Hepatocyte (in vitro differentiated cells): ENCODE measurements at places on chromosomes 4 and X. TPM values are rescaled to one million over a fixed set of nuclear protein-coding genes. Genes with fewer than 3 reads are reported as not detected.
A peak's percentile ranks its signal among the peaks of the same experiment; 100 is the strongest.

- DNase-seq = no peak
These were observed 79.8 kb downstream of the NAT8L start for GRCh38 chr4:2138846-2139500.

DNA sequence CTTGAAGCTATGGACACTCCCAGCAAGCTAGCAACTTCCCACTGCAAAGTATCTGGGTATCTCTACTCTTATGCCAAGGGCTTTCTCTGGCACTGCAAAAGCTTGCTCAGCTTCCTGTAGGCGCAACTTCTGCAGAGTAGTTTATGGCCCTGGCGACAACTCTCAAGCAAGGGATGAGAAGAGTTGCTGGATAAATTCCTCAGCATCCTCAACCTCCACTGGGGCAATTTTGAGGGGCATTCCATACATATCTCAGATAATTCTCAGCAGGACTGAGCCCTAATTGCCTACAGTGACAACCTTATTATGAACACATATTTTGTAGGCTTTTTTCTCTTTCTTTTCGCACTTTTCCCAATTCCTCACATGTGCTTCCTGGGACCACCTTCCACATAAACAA, 31.2 kb upstream of the TAB3 start:
- no peak for DNase-seq

- DNase-seq = peak; percentile 37
These were observed 2.5 kb downstream of the GALNT7 start for GRCh38 chr4:173171098-173171497.

Gene PABPC4L
- polyA plus RNA-seq = 1.1 and 1.3 TPM in 2 replicates

DNA sequence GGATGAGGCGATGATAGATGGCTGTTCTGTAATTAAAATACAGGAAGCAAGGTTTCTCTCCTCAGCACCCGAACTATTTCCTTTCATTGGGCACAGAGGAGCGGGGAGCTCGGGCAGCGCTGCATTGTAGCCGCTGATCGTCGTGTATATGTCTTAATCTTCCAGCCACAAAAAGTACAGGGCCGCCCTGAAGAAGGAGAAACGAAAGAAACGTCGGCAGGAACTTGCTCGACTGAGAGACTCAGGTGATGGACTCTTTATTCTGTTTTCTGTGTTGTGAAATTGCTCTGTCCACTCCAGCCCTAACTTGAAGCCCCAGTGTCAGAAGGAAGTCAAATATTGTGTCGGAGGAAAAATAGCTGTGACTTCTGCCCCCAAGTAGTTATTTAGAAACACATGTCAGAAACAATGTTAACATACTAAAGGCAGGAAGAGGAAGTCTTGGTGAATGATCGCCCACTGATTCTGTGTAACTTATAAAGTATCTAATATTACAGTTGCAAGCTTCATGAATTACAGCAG, 546 bp downstream of the ZRSR2 start:
- DNase-seq = peak; percentile 4

Gene CFI
- 108 and 112 TPM in 2 replicates for polyA plus RNA-seq

Gene ODAPH
- 3.2 and 5.8 TPM in 2 replicates for polyA plus RNA-seq
